ENCODE measurements at places on chromosomes 2 and 18. TPM values are rescaled to one million over a fixed set of nuclear protein-coding genes. Genes with fewer than 3 reads are reported as not detected.

TSPYL6 gene
- total RNA-seq: not detected

NT5C1B gene
- not detected for total RNA-seq

APLF gene
- 5.8 TPM for total RNA-seq

CPO gene
- not detected for total RNA-seq

DNMT3A gene
- total RNA-seq: 35.6 TPM

VWA3B gene
- 7.9 TPM for total RNA-seq

USP34 gene
- 108 TPM for total RNA-seq

RAX gene
- total RNA-seq: not detected

IL36RN gene
- total RNA-seq: not detected

LOXHD1 gene
- 2.9 TPM for total RNA-seq

CYP27A1 gene
- 273 TPM for total RNA-seq

ACVR1 gene
- total RNA-seq: 35.0 TPM

GREB1L gene
- total RNA-seq: 0.74 TPM
